Germinal center (tissue), 1 donor: ENCODE measurements at places on chromosomes 11 and 22.
A peak's percentile ranks its signal among the peaks of the same experiment; 100 is the strongest.

DNA sequence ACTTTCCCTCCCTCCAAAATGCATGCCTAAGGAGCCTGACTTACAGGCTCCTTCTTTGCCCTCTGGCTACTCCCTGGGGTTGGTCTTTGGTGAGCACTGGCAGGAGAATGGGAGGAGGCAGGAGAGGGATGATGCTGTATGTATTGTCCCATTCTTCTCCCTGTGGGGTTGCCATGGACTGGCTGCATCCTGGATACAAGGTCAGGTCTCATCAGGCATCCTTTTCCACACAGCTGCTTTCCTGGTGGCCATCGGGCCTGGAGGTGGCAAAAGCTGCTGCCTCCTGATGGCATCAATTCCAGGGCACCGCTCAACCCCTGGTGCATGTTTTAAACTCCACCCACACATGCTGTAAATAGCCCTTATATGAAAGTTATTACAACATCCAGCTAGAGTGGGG, 257.2 kb downstream of the ETS1 start:
- DNase-seq: no peak

DNA sequence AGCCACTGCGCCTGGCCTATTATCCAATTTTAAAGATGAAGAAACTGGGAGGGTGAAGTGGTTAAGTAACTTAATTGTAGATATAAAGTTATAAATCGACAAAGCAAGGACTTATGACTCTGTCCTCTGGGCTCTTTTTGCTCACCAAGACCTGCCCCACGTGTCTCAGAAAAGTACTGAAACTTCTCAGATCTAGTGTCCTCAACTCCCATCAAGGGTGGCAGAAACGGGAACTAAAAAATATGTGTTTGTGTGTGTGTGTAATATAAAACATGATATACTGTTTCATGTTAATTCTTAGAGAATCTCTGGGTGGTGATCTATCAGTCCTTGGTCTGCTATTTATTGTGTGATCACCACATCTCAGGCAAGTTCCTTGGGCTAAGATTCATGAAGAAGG, 104.9 kb downstream of the GAB2 start:
- no peak for DNase-seq

DNA sequence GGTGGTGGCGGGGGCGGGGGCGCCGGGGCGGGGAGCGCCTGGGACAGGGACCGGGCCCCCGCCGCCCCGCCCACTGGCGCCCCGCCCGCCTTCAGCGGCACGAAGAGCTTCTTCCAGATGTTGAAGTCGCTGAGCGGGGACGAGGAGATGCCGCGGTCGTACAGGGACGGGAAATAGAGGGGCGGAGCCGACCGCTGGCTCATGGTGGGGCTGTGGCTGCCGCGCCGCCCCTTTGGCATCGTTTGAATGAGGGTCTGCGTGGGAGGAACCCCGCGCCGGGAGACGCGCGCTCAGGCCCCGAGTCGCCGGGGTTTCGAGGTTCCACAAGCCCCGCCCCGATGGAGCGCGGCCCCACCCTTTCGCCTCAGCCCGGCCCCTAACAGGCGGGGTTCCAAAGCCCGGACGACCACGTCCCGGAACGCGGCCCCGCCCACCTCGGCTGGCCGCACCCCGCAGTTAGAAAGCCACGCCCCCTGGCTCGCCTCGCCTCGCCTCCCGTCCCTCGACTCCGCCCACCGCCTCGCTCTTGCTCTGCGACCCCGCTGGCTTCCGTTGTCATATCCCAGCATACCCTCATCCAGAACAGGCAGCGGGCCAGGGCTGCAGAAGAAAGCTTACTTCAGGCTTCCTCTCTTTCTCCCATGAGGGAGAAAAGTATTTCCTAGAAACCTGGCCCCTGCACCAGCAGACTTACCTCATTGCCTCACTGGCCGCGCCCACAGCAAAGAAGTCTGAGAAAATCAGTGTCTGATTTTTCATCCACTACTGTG, at the start of gene C11orf91:
TSS of gene C11orf91 (minus strand) at position 325 of the 770 bp plus-strand sequence. CDS start at position 239, 86 bp downstream.
- peak; percentile 96 for DNase-seq

DNA sequence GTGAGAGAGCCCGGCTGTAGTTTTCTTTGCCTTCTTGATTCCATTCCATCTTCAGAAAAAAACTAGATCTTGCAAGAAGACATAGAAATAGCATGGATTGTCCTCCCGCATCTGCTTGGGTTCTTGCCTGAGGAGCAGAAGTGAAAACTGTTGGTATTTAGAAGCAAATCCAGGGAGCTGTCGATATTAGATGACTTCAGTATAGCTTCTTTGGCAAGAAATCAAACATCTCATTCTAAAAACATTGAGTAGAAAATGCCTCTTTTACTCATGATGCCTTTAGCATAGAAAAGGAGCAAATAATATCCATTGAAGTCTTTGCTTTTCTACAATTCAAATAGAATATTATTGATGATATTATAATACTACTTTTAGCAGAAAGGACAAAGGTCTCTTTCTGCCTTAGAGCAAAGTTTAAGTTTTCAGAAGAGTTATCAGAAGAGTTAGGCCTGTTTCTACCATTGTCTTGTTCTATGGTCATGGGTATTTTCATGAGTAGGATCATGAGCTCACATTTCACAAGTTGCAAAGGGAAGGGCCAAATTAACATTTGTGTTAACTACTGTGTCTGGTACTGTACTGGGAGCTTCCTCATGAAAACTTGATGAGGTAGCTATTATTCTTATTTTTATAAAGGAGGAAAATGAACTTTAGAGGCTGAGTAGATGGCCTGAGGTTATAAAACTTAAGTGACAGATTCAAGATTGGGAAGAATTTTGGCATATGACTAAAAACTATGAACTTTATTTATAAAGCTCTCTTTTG, 49.7 kb downstream of the EXT2 start:
- DNase-seq: no peak

DNA sequence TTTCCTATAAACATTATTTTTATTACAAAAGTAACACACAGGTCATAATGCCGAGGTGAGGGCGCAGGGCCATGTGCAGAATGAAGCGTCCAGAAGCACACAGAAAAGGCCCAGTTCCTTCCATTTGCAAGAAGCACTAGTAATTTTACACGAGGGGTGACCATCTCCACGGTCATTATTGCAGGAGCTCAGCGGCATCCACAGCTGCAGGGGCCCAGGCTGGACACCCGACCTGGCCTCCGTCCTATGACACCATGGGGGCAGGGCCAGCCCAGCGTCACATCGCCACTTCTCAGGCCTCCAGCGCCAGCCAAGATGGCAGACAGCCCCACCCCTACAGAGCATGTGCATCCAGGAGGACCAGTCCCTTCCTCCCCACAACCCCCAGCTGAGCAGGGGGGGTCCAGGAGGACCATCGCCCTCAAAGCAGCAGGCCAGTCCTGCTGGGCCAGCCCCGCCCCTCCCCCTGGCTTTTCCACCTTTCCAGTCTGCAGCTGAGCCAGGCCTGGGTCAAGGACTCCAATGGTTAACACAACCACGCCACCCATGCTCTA, 3.5 kb downstream of the IGF2 start:
- no peak for DNase-seq

- DNase-seq: no peak
Measured at GRCh38 chr11:13954591-13954990, 7.9 kb upstream of the SPON1 start.

DNA sequence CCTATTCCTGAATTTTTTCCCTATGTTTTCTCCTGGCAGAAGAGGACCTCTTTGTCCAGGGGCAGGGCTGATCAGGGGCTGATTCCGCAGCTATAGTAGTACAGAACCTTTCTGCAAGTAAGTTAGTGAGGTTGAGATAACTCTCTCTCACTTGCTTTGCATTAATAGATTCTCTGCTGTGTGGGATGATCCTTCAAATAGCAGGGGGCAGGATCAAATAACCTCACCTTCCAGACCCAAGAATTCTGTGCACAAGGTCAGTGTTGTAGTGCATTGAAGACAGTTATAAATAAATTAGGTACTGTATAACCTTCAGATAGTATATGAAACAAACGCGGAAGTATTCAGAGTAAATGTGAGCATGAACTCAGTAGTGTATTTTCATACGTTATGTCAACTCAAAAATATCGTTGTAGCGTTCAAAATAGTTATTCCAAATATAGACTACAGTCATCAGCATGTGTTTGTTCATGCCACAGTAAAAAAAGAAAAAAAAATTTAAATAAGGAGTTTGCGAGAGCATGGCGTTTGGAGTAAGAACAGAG, 278 bp downstream of the MMP26 start:
- DNase-seq: no peak

- no peak for DNase-seq
Measured at GRCh38 chr11:124080327-124081001, 34.8 kb upstream of the VWA5A start.

DNA sequence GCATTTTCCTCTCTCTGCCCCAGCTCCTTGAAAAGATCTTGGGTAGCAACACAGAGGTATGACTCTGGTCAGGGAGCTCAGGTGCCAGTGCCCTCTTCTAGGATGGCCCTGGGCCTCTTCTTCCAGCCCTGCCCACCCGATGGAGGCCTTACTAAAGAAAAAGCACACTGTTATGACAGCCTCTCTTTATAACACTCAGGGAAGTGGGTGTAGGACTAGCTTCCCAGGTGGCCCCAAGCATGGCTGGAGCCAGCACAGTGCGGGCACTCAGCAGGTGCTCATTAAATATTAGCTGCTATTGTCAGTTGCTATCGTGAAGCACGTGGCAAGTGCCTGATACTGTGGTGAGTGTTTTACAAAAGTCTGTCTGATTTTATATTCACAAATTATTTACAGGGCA, 127.2 kb upstream of the B3GAT1 start:
- DNase-seq: no peak

- no peak for DNase-seq
Measured at GRCh38 chr22:28123989-28124766, 205.1 kb upstream of the PITPNB start.

- DNase-seq: peak; percentile 51
Measured at GRCh38 chr11:46380340-46381047, 975 bp upstream of the MDK start.

- DNase-seq: no peak
Measured at GRCh38 chr11:19802773-19803293, 90.2 kb downstream of the NAV2 start.

- no peak for DNase-seq
Measured at GRCh38 chr11:70535191-70535971, 137.1 kb downstream of the CTTN start.

- peak; percentile 40 for DNase-seq
Measured at GRCh38 chr22:19143967-19144400, 467 bp downstream of the ESS2 start.

- no peak for DNase-seq
Measured at GRCh38 chr11:84137960-84138359, 851.8 kb upstream of the CCDC90B start.

- no peak for DNase-seq
Measured at GRCh38 chr22:37059876-37060449, 8.4 kb downstream of the KCTD17 start.

DNA sequence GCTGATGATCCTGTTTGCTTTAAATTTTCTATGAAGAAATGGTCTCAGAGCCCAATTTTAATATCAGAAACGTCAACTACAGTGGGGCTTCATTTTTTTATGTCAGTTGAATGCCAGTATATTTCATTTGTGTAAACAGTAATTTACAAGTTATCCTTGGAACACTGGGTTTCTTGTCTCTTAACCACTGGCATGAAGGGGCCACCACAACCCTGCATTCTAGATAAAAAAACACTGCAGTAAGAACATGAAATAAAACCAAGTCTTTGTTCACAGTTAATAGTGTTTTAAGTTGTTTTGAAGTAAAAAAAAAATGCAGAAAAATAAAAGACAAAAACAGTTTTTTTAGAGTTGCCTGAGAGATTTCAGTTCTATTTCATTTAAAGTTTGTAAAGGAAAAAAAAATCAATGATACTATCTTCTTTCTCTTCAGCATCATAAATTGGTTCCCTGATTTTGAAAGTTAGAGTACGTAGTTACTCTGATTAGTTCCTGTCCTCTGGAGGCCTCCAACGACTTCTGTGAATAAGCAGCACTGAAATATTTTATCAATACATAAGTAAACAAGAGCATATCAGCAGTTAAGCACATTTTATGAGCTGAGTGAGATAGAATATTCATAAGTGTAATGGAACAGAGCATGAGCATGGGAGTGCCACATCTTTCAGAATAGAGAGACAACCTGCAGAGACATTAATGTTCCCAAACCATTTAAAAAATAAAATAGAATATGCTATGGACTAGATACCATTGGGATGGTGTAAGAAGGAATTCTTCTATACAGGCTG, 7.8 kb upstream of the DDI1 start:
- DNase-seq: no peak

DNA sequence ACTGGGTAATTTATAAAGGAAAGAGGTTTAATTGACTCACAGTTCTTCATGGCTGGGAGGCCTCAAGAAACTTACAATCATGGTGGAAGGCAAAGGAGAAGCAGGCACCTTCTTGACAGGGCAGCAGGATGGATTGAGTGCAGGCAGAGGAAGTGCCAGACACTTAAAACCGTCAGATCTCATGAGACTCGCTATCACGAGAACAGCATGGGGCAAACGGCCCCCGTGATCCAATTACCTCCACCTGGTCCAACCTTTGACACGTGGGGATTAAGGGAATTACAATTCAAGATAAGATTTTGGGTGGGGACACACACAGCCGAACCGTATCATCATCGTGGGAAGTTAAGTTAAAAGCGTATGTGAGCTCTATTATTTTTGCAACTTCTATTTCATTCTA, 71.4 kb upstream of the SYN3 start:
- DNase-seq: no peak

GRCh38 chr11:129546266-129546665, 170.6 kb downstream of the BARX2 start:
- DNase-seq: no peak

DNA sequence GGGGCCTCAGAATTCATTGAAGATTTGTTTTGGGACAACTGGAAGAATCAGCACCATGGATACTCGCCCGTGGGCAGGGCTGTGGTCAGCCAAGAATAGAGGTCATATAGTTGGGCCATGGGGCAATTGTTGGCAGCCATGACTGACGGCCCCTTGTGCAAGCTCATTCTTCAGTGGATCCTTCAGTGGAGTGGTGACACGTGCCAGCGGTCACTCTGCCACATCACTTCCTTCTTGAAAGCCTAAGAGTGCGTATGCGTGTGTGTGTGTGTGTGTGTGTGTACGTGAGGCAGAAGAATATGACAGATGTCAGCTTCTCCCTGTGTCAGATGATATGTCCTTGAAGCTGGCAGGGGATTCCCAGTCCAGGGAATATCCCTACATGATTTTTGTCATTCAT, 1.8 kb upstream of the IL18BP start:
- no peak for DNase-seq

DNA sequence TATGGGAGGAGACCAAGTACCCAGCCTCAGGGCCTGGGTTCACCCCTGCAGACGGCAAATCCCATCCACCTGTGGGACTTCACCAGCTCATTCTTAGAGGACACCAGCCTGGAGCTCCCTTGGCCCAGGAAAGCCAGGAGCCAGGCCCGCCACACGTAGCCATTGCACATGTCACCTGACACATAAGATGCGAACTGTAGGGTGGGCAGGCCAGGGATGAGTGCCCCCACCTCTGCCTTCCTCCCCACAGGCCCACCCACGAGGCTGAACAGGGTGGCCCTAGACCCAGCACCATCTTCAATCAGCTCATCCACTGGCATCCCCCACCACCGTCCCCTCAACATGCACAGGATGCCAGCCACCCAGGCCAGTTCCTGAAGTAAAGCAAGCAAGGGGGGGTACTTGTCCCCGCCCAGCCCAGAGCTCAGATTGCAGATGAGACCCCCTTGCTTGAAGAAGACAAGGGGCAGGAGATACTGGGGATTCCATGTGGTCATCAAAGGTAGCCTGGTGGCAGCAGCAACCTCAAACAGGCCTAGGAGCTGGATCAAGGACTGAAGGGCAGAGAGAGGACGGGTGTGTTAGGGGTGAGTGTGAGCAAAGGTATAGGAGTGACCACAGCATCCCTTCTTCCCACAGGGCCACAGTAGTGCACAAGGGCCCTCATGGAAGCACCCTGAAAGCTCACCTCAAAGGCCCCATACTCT, 45.6 kb downstream of the IGLL5 start:
- no peak for DNase-seq

- DNase-seq: peak; percentile 88
Measured at GRCh38 chr22:37566903-37567798, 6.9 kb downstream of the CDC42EP1 start.
